ENCODE measurements at places on chromosomes 2 and 18. TPM values are rescaled to one million over a fixed set of nuclear protein-coding genes. Genes with fewer than 3 reads are reported as not detected.

ANO7 gene
- total RNA-seq: 1.4 TPM

IL1RL2 gene
- not detected for total RNA-seq

DNA sequence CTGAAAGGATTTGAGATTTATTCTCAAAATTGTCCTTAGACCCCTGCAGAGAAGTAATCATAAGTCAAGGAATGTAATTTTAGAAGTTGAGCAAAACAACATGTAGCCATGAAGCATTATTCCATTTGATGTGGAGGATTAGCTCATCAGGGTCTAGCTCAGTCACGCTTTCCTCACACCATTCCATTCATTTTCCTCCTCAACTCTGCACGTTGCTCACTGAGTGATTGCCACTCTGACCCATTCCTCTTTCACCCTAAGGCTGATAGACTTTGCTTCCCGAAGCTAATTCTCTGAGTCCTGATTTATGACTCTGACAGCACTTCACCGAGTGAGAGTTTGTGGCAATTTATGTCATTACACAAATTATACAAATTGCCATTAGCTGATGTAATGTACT, 820.6 kb upstream of the PIK3C3 start:
- no peaks in the 10 kb centered on the region for H3K27me3 ChIP-seq
- DNase-seq: no peak
- H3K4me1 ChIP-seq: no peaks in the 10 kb centered on the region

RFTN2 gene
- total RNA-seq: 0.88 TPM

PDE1A gene
- not detected for total RNA-seq

ITGAV gene
- 7.7 TPM for total RNA-seq

DNA sequence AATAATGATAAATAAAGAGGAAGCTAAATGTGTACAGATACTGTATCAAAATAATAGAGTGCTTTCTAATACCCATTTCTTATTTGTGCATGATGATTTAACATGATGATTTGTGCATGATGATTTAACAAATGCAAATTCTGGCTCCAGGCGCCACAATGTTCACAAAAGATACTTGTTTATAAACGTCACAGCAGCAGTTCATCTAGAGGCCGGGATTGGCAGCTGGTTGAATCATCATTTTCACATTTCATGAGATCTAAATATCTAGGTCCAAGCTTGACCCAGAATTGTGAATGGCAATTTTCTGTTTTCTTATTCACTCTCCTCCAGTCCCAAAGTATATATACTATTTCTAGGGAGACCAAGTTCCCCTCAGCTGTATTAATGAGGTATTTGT, 322.0 kb downstream of the SUCLG1 start:
- no peak overlapping the region for H3K4me3 ChIP-seq
- no peaks in the 10 kb centered on the region for H3K27me3 ChIP-seq
- DNase-seq: no peak
- no peak overlapping the region for H3K27ac ChIP-seq
- H3K4me1 ChIP-seq: no peaks in the 10 kb centered on the region
- no peaks in the 10 kb centered on the region for H3K36me3 ChIP-seq
